Suppressor macrophage treated with lipopolysaccharide for 4 hours (primary cell): ENCODE measurements at places on chromosomes 11 and 22.
A peak's percentile ranks its signal among the peaks of the same experiment; 100 is the strongest.

DNA sequence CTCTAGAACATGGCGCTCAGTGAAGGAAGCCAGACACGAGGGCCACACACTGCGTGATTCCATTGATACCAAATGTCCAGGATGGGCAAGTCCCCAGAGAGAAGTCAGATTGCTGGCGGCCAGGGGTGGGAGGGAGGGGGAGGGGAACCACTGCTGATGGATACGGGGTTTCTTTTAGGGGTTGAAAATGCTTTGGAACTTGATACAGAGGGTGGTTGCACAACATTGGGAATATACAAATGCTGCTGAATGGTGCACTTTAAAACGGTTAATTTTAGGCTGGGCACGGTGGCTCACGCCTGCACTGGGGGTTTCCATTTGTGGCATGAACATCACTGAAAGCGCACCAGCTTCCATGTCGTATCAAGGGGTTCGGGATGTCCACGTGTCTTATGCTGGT, 5.1 kb downstream of the TSPO start:
- DNase-seq = no peak

DNA sequence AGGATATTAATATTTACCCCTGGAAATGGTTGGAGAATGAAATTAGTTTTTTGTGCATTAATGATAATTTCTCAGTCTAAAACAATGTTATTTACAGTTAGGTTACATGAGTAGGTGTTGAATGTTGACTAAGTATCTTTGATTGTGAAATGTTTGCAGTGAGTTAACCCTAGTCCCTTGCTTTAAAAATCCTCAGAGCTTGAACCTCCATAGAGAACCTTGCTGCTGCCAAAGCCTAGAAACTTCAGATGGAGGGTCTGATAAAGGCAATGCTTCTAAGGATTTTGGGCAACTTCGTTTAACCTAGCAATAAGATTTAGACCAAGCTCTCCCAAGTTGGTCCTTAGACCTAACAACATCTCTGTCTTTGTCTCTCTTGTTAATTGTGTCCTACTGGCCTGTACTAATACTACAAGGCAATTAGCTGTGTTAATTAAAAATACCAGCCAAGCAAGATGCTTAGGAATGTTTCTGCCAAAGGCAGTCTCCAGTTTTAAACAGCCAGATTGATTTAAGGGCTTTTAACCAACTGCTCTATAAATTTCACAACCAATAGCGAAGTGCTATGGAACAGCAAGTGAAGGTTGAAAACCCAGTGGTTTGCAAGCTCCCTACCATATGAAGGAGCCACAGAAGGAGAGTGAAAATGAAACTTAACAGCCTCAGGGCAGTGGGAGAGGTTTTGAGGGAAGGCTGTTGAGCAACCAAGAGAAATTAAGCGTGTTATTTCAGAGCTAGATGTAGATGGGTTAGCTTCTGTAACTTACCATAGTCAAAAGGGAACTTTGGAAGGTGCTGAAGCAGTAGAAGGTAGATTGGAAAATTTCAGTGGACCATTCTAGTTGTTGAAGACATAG, 295.9 kb upstream of the ANO5 start:
- peak; percentile 72 for DNase-seq

DNA sequence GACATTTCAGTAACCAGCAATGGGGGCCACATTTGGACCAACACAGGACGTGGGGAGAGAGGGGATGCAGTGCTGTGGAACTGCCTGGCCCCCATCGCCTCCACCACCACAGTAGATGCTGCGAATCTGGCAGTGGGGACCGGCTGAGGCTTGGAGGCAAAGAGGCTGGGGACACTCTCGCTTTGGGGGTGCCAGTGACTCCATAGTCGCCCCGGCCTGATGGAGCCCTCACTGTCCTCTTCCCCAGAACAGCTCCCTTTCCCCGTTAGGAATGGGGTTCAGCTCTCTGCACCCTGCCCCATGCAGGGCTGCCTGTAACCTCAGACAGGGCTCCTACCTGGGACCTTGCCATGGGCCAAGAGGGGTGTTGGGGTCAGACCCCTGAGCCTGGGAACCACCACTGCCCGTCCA, 1.8 kb upstream of the MUC2 start:
- DNase-seq = no peak

- no peak for DNase-seq
Observed at GRCh38 chr11:106852779-106853178, 165.5 kb downstream of the GUCY1A2 start.

DNA sequence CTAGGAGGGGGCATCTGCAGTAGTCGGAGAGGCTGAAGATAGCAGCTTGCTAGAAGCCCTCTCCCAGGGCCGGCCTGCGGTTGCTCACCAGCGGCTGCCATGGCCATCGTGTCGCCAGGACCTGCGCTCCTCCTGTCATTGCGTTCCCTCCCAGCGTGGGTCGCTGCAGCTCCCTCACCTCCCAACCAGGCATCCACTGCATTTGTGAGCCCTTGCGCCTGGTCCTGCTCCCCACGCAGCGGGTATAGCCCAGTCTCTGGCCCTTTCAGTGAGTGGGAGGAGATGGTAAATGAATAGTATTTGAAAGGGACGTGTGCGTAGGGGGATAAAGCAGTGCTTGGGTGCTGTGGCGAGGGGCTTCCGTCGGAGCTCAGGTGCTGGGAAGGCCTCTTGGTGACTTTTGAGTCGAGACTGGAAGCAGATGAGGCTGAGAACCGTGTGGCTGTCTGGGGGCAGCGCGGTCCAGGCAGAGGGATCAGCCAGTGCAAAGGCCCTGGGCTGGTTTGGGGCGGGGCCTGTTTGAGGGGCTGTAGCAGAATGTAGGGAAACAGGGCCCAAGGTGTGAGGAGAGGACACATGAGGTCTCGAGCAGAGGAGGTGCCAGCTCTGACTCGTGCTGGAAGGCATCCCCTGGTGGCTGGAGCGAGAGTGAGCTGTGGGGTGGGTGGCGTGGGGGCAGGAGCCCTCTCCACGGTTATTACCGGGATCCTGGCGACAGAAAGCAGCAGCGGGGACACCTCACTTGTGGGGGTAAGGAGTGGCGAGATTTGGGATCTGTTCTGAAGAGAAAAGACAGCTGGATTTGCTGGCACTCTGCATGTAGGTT, 39.3 kb downstream of the LRP5 start:
- no peak for DNase-seq

DNA sequence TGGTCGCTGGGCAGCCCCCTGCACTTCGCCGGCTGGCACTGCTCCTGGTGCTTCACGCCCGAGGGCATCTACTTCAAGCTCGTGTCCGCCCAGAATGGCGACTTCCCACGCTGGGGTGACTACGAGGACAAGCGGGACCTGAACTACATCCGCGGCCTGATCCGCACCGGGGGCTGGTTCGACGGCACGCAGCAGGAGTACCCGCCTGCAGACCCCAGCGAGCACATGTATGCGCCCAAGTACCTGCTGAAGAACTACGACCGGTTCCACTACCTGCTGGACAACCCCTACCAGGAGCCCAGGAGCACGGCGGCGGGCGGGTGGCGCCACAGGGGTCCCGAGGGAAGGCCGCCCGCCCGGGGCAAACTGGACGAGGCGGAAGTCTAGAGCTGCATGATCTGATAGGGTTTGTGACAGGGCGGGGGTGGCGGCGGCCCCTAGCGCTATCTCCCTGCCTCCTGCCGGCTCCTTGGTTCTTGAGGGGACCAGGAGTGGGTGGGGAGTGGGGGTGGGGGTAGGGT, 13.5 kb upstream of the MIEF1 start:
- DNase-seq = no peak

- DNase-seq = no peak
Observed at GRCh38 chr22:48070083-48070482, 1307.6 kb downstream of the TBC1D22A start.

GRCh38 chr22:30212363-30212995, 34.1 kb downstream of the LIF start:
- DNase-seq = peak; percentile 88

DNA sequence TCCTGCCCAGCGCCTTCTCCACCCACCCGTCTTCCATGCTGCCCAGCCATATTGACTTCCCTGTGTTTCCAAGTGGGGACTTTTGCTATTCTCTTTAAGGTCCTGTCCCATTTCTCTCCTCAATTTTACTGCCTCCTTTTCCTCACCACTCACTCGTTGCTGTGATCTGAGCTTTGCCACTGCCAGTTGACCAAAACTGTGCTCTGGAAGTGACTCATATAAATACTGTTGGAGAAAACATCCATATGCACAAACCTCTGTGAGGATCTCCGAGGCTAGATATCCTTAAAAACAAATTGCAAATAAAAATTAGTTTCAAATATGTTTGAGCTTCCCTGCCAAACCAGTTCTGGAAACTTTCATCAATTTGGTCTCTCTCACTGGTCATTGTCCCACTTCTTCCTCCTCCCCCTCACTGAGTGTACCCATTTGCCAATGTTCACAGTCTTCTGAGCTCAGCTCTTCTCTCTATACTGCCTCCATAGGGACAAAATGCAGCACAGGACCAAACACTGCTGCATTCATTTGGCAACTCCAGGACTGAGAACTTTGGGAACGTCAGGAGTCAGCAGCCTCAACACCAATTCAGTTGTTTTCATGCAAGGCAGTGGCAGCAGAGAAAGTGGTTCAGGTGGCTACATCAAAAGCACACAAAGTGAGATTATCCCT, 34.0 kb upstream of the MMP13 start:
- no peak for DNase-seq
